Right lung (tissue), 10 donors: ENCODE measurements at places on chromosomes 3 and 15. TPM values are rescaled to one million over a fixed set of nuclear protein-coding genes. Genes with fewer than 3 reads are reported as not detected.

GRCh38 chr3:143914257-143914656, 57.4 kb upstream of the DIPK2A start:
- no peak for DNase-seq

DNA sequence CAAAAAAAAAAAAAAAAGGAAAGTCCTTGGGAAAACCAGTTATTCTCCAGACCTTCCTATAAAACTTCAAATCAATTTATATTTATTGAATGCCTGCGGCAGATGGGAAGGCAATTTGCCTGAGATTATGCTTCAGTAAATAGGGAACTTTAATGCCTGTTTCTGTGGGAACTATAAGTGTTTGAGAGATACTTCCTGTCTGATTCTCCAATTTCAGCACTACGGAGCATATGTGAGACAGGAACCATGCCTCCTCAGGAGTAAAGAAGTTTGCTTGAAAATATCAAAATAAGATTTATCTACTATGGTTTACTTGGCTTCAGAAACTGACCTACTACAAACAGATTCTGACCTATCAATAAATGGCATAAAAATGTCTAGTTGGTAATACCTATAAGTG, 135.5 kb downstream of the CBLB start:
- no peak for DNase-seq

DNA sequence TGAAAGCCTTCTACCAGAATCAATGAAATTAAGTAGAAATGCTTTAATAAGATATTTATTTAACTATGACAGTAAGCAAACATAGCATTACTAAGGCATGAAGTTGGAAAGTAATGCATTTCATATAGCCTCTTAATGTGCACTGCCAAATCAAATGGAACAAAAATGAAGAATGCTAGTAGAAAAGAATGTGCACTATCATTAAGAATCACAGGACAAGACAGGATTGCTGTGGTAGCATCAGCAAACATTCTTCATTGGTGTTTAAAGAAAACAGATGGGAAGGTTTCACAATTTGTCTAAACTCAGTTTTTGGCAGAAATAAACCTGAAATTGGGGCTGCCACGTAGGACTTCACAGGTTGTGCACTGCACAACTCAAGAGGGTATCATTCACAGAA, 168.9 kb downstream of the CNTN3 start:
- no peak for DNase-seq

- no peak for DNase-seq
These were observed 33.0 kb downstream of the KBTBD8 start for GRCh38 chr3:67030785-67031740.

DNA sequence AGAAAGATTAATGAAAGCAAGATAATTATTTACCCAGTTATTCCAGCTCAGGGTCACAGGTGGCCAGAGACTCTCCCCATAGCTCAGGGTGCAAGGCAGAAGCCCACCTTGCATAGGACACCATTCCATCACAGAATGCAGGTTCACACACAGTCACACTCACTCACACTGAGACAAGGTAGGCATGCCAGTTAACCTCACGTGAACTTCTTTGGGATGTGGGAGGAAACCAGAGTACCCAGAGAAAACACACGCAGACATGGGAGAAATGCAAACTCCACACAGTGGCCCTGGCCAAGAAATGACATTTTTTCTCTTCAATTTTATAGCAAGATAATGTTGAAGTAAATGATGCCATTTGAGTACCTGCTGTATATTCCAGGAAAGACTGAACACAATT, 106.7 kb downstream of the ZNF385D start:
- DNase-seq, result no peak

GRCh38 chr15:36671017-36671416, 91.6 kb downstream of the CDIN1 start:
- DNase-seq, result no peak

The ST8SIA2 gene
- 4.2 TPM for polyA plus RNA-seq
